ENCODE measurements at places on chromosomes 12 and 14.

DNA sequence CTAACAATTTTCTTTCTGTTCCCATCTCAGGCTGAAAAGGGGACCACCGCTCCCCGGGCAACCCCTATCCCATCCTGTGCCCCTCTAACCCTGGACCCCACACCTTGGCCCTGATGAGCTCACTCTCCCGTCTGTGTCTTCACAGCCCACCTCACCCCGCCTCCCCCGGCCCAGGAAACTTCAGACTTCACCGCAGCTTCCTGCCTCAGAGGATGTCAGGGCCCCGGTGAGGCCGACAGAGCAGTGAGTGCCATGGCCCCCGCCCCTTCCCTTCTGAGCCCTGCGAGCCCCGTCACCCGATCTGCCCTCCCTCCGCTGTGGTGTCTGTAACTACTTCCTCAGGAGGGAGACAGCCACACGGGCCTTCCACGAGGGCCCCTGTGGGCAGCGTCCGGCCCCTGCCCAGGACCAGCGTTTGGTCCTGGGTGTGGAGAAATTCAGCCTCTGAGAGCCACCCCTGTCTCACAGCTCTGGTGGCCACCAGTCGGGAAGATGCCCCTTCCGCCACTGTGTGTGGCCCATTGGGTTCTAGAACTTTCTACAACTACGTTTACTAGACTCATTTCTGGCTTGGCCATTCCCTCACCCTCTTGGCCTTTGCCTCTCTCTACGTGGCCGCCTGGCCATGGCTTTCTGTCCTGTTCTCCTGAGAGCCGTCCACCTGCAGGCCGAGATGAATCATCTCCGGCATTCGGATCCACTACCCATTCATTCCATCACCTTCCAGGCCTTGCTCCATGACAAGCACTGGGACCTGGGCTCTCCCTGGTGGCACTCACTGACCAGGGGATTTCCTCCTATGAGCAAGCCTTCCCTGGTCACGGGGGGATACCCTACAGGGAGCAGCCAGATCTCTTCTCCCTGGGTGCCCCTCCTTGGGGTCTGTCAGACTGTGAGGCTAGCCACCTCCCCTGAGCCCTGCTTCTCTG lies 3.4 kb downstream of the RHOF start:
- no peak for DNase-seq
- peaks cover 18% of the 10 kb centered on the region for H3K27me3 ChIP-seq
- peak overlapping the region; percentile 28 for H3K27ac ChIP-seq
- no peaks in the 10 kb centered on the region for H3K36me3 ChIP-seq
- no peak overlapping the region for H3K4me3 ChIP-seq

DNA sequence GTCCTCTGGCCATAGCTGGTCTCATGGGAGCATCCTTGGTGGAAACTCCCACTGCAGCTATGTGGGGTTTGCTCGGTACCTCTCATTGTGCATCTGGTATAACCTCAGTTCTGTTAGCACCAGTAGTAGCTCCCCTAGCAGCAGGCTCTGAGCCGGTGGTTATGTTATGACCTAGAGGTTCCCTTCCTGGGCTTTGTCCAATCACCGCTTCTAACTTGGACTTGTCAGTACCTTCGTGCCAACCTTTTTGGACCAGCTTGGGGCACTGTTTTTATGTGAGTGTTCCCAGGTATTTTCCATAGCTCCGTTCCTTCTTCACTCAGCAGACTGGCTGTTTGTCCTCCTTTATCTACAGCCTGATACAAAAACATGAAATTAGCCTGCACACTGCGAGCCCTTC lies 55.7 kb downstream of the ATG14 start:
- peaks cover 2% of the 10 kb centered on the region for H3K27me3 ChIP-seq
- no peak for DNase-seq
- H3K4me1 ChIP-seq = no peaks in the 10 kb centered on the region
- peak overlapping the region; percentile 30 for H3K4me3 ChIP-seq
- no peaks in the 10 kb centered on the region for H3K36me3 ChIP-seq
- H3K27ac ChIP-seq = no peak overlapping the region

GRCh38 chr14:100703386-100704220 lies 23.1 kb upstream of the DLK1 start:
- H3K4me1 ChIP-seq = peaks cover 14% of the 10 kb centered on the region
- DNase-seq = no peak
- peaks cover 7% of the 10 kb centered on the region for H3K27me3 ChIP-seq
- H3K36me3 ChIP-seq = peaks cover 4% of the 10 kb centered on the region
- H3K27ac ChIP-seq = no peak overlapping the region

DNA sequence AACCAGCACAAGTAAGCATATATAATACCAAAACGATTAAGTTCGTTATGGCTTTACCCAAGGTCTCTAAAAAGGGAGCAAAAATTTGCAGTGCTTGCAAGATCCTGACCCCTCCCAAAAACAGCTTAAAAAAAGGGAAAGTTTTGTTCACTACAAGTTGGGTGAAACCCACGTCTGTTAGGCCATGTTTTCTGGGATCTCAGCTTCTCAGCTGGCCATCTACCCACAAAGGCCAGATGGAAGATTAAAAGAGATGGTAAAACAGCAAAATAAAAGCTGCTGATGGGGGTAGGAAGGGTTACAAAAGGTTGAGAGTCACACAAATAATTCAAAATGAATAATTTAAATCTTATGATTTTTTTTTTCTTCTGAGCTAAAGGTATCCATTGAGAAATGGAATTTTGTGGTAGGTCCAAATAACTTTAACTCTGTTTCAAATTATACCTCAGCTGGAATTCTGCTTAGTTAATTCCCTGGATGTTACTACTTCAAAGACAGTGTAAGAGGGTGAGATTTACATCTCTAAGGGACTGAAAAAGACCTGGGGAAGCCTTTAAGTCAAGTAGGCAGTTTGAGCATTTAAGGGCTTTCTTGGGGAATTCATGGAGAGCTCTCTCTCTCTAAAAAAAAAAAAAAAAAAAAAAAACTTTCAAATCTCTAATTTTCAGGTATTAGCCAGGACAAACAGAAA lies 185.6 kb upstream of the NAV3 start:
- H3K27ac ChIP-seq = no peak overlapping the region
- H3K36me3 ChIP-seq = no peaks in the 10 kb centered on the region

DNA sequence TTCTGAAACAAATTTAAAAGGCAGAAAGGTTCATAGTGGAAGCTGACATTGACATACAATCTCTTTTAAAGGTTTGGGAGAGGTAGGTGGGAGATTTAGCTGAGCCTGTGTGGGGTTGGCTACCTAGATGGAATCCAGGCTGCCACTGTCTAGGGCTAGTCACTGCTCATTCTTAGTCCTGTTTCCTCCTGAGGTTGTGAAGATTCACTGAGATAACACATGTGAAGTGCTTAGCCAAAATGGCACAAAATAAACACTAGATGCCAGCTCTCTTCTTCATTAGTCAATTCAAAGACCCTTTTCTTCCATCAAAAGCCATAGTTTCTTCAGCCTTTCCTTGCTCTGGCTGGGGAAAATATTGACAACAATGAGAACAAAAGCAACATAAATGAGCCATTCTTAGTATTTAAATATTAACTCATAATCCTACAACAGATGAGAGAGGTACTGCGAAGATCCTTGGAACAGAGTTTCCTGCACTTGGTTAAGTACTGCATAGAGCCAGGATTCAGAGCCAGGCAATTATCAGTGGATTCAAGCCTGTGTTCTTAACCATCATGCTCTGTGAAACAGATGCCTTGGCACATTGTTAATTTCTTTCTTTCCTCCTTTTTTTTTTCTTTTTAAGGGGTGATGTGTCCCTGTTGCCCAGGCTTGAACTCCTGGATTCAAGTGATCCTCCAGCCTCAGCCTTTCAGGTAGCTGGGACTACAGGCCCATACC lies 3.5 kb downstream of the MYF6 start:
- H3K27ac ChIP-seq = no peak overlapping the region
- peaks cover 16% of the 10 kb centered on the region for H3K27me3 ChIP-seq

GRCh38 chr14:86221000-86221399 lies 691.1 kb downstream of the FLRT2 start:
- DNase-seq = peak; percentile 49
- H3K27ac ChIP-seq = peak overlapping the region; percentile 50
- H3K4me3 ChIP-seq = peak overlapping the region; percentile 13
- no peaks in the 10 kb centered on the region for H3K36me3 ChIP-seq
- H3K27me3 ChIP-seq = peaks cover 2% of the 10 kb centered on the region
